Amniotic stem cell (primary cell): ENCODE measurements at places on chromosomes 5 and 9.

DNA sequence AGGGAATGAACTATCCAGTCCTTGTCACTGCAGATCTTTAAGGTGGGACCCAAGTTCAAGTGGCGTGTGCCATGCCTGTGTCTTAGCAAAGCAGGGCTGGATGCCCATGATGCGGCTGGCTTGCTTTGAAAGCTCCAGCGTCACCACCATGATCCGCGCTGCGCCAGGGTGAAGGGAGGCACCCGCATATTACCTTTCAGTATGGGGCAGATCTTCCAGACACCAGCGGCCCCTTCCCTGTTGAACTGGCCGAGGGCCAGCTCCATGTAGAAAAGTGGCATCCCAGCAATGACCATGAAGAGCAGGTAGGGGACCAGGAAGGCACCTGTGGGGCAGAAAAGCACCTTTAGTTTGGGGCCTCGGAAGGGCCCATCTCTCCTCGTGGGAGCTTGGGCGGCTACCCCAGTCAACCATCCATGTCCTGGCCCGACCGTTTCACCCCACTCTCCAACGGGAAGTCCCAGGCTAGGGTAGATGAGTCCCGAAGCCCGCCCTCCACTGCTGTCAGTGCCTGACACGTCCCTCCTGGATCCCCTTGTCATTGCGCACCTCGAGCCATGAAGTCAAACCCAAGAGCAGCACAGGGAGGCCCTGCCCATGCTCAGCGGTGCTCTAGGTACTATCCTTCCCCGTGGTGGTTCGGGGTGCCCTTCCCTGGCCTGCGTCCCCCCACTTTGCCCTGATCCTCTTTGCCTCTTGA is 3.9 kb downstream of the SLC6A3 start:
- DNase-seq = no peak

- DNase-seq = no peak
These were observed 15.2 kb downstream of the ENHO start for GRCh38 chr9:34507556-34507955.

- no peak for DNase-seq
These were observed 115.8 kb downstream of the EMB start for GRCh38 chr5:50325237-50325832.

DNA sequence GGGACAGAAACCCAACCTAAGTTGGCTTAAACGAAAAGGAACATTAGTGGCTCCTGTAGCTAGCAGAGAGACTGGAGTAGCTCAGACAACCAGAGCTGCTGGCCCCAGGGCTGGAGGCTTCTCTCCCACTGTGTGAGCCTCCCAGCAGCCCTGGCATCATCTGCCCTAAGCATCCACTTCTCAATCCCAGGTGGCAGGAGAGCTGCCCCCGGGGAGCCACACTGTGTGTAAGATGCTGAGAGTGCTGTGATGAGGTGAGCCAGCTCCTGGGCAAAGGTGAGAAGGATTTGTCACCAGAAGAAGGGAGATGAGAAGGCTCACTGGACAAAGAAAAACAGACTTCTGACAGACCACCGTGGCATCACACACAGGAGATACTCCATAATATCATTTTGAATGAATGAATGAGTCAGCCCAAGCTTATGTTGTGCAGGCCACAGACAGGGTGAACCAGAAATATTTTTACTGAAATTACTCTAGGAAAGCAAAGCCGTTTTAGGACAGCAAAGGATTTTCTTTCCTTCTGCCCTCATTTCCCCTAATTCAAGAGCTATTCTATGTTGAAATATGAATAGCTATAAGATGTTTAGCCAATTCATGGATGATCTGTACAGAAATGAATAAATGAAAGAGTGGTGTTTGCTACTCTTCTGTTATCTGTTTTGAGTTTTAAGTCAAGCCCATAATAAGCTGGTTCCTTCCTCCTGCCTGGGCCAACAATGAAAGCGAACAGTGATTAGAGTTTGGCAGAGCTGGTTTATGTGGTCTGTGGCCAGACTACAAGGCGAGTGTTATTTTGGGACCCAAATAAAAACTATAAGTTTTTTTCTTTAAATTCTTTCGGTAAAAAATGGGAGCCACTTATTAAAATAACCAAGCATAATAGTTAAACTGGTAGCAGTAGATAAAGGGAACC is 57.4 kb upstream of the ECM2 start:
- DNase-seq = no peak

GRCh38 chr5:103646698-103647614 is 84.4 kb upstream of the NUDT12 start:
- DNase-seq = no peak

- no peak for DNase-seq
These were observed 8.1 kb downstream of the PRELID2 start for GRCh38 chr5:145826895-145827674.

DNA sequence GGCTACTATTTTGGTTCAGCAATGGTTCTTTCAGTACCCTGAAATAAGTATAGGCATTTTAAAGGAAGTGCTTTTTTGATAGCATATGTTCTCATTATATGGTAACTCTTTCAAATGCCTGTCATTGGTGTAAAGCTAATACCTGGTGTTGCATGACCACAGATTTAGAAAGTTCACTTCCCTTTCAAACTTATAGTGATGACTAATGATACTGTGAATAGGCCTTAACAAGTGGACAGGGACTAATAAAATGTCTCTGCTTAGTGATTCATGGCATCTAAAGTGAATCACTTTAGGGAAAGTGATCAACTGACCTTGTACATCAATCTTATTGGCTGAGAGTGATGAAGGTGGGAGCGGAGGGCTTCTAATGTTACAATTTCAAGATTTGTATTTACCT is 21.6 kb downstream of the MRPL22 start:
- no peak for DNase-seq

GRCh38 chr5:40991168-40991980 is 79.8 kb downstream of the MROH2B start:
- DNase-seq = no peak
